ENCODE measurements at places on chromosomes 1 and 21.

DNA sequence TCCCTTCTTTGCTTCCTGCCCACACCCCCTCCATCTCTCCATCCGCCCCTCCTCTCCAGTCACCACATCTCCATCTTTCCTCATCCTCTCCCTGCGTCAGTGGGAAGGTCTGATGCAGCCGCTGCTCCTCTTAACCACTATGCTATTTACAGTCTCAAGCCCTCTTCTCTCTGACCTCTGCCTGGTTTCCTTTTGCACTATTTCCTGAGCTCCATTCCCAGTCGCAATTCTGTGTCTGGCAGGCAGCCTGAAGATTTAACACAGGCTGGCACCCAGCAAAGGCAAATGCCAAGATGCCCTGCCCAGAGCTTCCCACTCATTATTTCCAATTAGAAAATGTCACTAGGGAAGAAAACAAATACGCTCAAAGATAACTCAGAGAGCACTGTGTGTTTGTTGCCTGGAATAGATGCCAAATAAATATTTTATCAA, 89.6 kb upstream of the LPGAT1 start:
- peak; percentile 79 for DNase-seq

DNA sequence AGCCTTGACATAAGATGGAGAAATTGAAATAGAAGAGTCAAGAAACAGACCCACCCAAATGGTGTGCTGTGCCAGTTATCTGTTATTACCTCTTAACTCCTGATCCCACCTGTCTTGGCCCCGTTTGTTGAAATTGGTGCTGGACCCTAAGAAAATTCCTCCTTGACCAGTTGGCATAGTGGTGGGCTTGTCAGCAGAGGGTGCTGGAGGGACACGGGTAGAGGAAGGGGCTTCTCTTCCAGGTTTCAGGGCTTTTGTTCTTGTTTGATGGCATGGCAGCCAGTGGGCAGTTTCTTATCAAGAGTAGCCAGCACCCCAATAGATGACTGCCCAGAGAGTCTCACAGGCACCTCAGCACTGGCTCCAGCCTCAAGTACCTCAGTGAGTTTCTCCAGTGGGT, 51.6 kb downstream of the PCBP3 start:
- no peak for DNase-seq

GRCh38 chr1:180229483-180230415, at the start of gene LHX4:
LHX4 (plus strand) TSS chr1:180230264; CDS start chr1:180230530, 266 bp downstream.
- DNase-seq, result no peak

GRCh38 chr1:228515200-228515834, 28.1 kb downstream of the RNF187 start:
- DNase-seq, result no peak

DNA sequence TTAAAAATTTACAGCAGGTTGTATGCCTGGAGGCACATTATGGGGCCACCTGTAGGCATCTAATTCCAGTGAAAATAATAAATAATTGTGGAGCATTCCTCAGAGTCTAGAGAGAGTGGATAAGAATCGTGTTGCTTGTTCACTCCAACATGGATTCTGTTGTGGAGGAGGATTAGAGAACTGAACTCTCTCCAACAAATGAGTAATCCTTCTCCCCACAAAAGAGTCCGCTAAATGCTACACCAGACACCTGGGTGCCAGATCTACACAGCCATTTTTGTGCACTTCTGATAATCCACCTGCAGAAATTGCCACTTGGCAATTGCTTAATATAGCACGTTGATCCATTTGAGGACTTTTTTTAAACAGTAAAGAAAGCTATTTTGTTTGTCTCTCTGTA, 113.7 kb upstream of the DPYD start:
- DNase-seq, result no peak

- no peak for DNase-seq
Observed at GRCh38 chr1:97538113-97538512, 382.7 kb downstream of the DPYD start.

DNA sequence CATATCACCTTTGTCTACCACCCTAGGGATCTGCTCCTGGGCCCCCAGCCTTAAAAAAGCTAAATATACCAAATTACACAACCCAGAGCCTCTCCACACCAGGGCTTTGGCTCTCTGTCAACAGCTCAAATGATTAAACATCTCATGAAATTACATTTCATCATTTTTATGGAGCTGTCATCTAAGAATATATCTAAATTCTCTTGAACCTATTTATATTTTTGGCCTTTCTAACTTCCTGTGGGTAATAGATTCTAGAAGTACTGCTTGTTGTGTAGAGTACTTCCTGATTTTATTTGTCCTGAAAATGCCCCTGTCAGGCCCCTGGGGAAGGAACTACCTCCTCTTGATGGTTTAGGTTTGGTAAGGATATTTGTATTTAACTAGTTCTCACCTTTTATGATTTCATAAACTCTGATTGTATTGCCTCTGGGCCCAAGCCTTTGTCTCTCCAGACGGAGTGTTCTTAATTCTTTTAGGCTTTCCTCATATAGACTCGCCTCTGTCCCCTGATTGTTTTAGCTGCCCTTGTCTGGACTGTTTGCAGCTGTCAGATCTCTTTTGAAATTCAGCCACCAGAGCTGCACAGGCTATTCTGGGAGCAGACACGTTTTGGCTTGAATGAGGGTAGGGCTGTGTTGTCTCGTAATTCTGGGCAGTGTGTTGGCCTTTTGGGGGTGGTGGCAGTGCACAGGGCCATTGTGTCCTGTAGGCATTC, 16.6 kb downstream of the MYOG start:
- DNase-seq, result no peak

DNA sequence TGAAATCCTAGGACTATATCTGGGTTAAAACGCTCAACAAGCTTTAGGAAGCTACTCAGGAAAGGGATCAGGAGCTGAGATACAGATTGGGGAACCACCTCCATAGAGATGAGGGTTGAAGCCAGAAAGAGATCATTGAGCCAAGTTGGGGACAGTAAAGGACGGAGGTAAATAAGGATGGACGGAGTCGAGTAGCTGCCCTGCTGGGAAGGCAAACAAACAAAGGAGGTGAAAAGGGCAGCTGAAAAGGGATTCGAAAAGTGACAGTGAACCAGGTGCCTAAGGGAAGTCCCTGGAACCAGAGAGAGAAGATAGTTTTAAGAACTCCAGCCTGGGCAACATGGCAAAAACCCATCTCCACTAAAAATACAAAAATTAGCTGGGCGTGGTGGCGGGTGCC, 6.3 kb upstream of the CAMSAP2 start:
- DNase-seq, result no peak

DNA sequence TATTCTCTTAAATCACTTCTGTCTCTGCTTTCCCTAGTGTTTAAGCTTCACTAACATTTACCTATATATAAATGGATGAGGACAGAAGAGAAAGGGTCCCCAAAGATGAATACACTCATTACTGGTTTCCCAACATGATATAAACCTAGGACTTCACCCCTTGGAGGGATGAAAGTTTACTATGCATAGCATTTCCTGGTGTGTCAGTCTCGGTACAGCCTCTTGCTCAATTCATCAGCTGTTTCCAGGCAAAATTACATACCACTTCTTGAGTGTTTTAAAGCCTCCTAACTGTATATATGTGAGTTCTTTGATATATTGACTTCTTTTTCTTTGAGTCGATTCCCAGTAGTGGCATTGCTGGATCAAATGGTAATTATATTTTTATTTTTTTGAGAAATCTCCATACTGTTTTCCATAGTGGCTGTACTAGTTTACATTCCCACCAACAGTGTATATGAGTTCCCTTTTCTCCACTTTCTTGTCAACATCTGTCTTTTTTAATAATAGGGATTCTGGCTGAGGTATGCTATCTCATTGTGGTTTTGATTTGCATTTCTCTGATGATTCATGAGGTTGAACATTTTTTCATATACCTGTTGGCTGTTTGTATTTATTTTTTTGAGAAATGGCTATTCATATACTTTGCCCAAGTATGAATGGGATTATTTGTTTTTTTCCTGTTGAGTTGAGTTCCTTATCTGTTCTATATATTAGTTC, 259.3 kb upstream of the CACYBP start:
- DNase-seq, result no peak

- no peak for DNase-seq
Observed at GRCh38 chr1:160558660-160559380, 20.5 kb downstream of the CD84 start.

- no peak for DNase-seq
Observed at GRCh38 chr1:186476264-186477040, 15.5 kb upstream of the PDC start.

- DNase-seq, result peak; percentile 95
Observed at GRCh38 chr1:32650248-32650751, at the start of gene ZBTB8OS. ZBTB8OS (minus strand) TSS chr1:32650550; CDS start chr1:32650529, 21 bp downstream.

DNA sequence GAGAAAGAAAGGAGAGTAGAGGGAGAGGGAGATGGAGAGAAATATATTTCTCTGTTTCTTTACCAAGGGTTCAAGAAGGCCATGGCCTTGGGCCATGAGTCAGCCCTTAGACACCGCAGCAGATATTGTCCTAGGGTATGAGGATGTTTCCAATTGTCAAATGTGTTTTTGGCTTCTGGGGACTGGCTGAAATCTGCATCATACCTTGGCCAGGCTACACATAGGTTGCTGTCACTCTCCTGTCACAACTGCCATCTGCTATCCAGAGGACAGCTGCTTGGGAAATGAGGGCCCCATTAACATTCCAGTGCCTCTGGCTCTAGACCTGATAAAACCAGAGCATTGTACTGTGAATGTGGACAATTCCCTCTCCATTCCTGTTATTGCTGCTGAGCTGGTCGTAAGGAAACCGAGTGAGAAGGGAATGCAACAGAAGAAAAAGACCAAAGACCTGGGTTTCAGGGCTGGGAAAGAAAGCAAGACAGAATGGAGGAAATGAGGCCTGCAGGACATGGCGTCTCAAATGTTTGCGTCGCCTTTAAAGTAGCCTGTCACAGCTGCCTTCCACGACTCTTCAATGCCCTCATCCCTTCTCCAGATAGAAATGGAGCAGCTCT, 8.8 kb upstream of the PIGC start:
- no peak for DNase-seq

DNA sequence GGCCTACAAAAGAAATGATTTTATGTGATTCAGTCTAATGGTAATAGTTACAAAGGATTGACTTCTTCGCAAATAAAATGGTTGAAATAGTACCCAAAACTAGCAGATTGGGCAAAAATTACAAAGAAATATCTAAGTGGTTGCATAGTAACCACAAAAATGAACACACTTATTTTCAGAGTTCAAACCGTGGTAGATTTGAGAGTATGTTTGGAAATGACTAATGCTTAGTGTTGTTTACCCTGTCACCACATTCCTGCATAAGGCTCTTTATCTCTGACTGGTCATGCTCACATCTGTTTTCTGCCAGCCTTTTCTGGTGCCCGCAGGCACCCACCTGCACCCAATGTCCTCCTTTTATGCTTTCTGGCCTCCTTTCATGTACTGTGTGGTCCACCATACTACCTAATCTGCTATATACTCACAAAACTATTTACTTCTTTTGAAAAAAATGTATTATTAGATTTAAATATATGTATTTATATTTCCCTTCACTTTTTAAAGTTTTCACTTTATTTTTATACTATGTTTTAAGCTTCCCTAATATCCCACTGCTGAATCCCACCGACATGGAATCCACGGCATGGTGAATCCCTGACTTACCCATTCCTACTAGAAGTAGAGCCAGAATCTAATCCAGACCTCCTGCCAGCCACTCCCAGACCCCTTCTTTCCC, 30.3 kb downstream of the PTPRC start:
- DNase-seq, result peak; percentile 39

- DNase-seq, result no peak
Observed at GRCh38 chr21:23401278-23401677, 2206.0 kb downstream of the MRPL39 start.

DNA sequence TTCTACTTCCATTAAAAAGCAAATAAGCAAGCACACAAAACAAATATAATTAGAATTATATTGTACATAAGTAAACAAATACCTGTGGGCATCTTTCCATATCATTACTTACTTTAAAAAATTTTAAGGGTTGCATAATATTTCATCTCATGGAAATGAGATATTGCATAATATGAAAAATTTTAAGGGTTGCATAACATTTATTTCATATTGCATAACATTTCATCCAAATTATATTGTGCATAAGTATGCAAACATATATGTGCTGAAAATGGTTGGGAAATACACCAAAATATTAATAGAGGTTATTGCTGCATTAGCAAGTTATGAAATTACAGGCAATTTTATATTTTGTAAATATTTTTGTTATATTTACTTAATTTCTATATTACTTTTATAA, 213.7 kb downstream of the KCNH1 start:
- DNase-seq, result no peak

DNA sequence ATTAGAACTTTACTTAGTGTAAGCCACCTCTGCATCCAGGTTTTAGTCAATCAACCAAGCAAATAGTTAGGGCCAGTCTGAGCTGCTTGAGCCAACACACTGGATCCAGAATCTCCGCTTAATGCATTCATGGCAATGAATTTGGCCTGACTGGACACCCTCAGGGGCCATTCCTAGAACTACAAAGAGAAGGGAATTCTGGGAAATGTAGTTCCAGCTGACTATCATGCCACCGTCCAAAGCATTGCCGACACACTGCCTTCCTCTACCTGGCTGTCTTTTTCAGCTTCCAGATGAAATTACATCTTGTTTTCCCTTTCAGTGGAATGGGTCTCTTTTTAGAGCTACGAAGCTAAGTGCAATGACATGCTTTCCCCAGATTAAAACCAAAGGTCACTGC, 163.0 kb upstream of the IGSF21 start:
- no peak for DNase-seq

GRCh38 chr1:85128316-85128715, 72.5 kb downstream of the SYDE2 start:
- no peak for DNase-seq

GRCh38 chr1:221697923-221698425, 43.9 kb downstream of the DUSP10 start:
- DNase-seq, result no peak

DNA sequence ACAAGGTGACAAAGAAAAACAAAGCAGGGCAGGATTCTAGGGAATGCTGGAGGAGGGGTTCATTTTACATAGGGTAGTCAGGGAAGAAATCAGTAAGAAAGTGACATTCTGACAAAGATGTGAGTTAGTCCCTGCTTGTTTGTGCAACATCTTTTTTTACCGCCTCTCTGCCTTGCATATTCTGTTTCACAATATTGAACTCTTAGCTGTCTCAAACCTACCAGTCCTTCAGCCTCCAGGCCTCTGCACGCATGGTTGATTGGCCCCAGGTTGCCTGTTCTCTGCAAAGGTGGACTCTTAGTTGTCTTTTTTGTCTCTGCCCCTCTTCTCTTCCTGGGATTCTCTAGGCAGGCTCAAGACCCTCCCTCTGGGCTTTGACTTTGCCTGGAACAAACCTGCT, 152.2 kb upstream of the RUNX1 start:
- no peak for DNase-seq

GRCh38 chr1:51861669-51862068, 16.9 kb downstream of the NRDC start:
- DNase-seq, result no peak

- DNase-seq, result no peak
Observed at GRCh38 chr1:145889722-145890121, 4.1 kb upstream of the ANKRD35 start.

- DNase-seq, result no peak
Observed at GRCh38 chr1:32997381-32997891, 32.8 kb upstream of the RNF19B start.

Measured in aorta (tissue), 5 donors.